H1 (cell line): ENCODE measurements at places on chromosomes 16 and 17.

DNA sequence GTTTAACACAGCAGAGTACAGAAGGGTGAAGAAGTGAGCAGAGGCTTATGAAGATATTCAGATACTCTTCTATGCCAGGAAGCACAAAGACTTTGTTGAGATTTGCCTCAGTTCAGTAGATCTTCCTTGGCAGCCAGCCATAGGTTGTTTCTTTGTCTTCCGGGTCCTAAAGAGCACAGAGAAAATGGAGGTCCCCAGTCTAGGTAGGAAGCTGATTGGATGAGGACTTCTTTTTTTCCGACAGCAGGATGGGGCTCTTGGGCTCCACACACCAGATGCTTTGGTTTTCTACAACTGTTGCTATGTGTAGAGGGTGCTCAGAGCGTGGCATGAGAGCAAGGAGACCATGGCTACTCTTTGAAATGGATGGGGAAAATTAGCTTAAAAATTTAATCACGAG lies 8.3 kb upstream of the CDC6 start:
- DNase-seq, result no peak

DNA sequence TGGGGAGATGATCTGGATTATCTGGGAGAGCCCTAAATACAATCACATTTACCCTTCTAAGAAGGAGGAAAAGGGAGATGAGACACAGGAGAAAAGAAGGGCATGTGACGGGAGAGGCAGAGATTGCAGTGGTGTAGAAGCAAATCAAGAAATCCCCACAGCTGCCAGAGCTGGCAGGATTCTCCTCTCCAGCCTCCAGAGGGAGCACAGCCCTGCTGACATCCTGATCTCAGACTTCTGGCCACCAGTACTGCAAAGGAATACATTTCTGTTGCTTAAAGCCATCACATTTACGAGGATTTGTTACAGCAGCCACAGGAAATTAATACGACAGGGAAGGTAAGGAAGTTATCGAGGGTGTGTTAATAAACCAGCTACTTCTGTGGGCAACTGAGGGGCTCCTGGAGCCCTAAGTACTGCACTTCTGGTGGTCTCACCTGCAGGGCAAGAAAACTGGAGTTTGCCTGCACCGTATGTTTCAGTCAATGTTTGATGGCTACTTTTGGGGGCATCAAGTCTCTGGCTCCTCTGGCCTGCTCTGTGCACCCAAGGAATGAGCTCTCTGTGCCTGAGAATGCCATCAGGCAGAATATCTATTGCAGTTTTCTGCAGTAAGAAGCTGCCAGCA lies 22.9 kb upstream of the CDH13 start:
- no peak for DNase-seq

DNA sequence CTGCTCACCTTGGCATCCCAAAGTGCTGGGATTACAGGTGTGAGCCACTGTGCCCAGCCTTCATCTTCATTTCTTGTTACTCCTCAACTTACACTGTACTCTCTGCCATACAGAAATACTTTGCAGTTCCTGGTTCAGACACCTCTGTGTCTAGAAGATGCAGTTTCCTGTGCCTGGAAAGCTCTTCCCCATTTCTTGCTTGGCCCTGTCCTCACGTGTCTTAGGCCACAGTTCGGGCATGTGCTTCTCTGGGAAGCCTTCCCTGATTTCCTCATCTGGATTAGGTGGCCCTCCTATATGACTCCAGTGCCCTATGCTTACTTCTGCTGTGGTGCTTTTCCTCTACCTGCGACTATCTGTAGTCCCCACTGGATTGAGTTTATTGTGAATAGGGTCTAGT lies 26.5 kb upstream of the CDR2 start:
- no peak for DNase-seq

- no peak for DNase-seq
Measured at GRCh38 chr16:262121-262745, 13.5 kb downstream of the RGS11 start.

GRCh38 chr17:499951-500461 lies 147.4 kb upstream of the RPH3AL start:
- no peak for DNase-seq

DNA sequence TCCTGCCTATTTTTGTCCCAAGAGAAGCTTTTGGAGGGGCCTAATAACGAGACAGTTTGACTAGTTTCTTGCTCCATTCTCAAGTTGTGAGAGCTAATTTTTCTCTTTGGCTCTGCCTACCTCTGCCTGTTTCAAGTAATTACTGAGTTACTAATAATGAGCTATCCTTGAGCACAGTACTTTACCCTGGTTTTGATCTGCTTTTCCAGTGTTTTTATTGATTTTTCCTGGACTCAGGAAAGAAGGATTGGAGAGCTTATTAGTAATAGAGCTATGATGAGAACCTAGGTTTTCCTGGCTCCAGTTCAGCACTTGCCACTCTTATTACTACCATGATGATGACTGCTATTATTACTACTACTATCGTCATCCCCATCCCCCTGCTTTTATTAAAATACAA lies 106.7 kb downstream of the HS3ST3B1 start:
- no peak for DNase-seq

GRCh38 chr17:56505154-56505756 lies 88.2 kb upstream of the NOG start:
- no peak for DNase-seq

- no peak for DNase-seq
Measured at GRCh38 chr16:30567991-30568638, 3.4 kb downstream of the ZNF688 start.

- DNase-seq, result no peak
Measured at GRCh38 chr16:72409423-72409822, 237.5 kb upstream of the PMFBP1 start.

- DNase-seq, result no peak
Measured at GRCh38 chr17:17121162-17121561, 78.9 kb downstream of the MPRIP start.

DNA sequence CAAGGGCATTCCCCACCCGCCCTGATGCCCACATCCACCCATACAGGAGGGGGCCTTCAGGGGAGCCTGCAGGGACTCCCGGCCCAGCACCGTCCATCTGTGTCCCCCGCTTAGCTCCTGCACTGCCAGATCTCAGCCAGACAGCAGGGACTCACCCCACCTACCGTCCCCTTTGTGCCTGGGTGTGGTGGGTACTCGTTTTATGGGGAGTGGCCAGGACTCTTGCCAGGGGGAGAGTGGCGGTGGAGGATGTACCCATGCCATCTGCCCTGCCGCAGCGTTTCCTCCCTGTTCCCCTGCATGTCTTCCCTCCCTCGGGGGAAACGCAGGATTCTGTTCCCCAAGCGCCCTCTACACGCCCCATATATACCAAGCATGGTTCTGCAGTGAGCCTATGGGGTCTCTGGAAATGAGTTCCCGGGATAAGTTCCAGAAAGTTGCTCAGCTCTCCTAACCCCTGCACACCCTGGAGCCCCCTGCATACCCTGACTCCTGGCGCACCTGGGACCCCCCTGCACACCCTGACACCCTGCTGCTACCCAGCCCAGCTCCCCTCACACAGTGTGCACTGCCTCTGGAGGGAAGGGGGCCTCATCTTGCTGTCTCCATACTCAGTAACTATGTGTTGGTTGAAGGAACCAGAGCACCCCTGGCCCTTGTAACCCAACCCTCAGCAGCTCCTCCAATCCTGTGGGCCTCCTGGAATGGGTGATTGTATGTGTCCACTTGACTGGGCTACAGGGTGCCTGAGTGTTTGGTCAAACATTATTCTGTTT lies 4.2 kb upstream of the MAFG start:
- no peak for DNase-seq

GRCh38 chr16:89155184-89155679 lies 16.3 kb upstream of the CDH15 start:
- DNase-seq, result no peak

GRCh38 chr17:7141824-7142223 lies 27.2 kb upstream of the ASGR2 start:
- no peak for DNase-seq

DNA sequence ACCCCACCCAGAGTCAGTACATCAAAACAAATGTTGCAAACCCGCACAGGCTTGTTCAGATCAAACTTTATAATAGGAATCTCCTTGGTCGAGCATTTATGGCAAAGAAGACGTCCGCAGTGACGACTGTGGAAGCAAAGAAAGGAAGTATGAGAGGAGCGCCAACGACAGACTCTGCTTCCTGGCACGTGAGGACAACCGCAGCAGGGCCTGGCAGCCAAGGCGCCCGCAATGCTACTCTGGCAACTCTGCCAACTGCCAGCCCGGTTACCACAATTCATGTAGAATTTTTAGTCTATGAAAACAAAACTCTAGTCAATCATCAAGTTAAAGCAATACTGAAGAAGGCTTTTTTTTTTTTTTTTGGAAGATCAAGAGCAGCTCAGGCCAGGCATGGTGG lies 24.8 kb downstream of the CYB5D2 start:
- DNase-seq, result no peak

DNA sequence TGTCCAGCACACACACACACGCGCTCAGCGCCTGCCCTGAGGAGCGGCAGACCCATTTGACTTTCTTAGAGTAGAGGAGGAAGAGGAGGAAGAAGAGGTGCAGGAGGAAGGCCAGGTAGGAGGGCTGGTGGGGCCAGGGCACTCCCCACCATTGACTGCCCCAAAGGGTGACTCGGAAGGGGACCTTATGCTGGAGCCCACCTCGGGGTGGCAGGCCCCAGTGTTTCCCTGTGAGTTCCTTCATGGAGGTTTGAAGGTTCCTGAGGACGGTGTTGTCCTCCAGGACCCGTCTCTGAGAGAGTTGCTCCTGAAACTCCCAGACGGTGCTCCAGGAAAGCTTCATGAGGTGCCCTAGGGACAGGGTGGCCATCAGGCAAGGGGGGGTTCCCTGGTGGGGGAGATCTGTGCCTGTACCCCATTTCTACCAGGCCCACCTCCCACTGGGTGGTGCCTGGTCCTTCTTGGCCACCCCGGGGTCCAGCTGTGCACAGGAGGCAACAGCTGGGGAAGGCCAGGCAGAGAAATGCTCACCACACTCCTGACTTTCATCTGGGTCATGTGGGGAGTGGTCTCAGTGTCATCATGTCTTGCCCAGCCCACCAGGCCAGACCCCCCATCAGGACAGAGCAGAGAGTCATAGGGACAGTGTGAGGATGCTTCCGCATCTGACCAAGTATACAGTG lies 89.5 kb downstream of the TNFRSF13B start:
- DNase-seq, result no peak

- DNase-seq, result no peak
Measured at GRCh38 chr16:28105297-28105696, 41.8 kb upstream of the GSG1L start.

DNA sequence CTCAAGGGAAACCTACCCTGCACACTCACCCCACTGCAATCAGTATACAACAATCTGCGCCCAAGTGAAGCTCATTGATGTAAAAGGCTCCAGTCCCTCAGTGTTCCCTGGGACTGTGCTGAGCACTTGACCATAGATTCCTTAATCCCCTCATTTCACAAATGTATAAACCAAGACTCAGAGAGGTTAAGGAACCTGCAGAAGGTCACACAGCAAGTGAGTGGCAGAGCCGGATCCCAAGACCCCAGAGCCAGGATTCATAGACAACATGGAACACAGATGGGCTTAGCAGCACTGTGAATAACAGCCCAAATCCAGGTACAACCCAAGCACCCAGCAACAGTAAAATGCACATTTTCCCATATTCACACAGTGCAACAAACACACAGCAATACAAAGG lies 225.7 kb downstream of the C16orf78 start:
- DNase-seq, result peak; percentile 16

- DNase-seq, result no peak
Measured at GRCh38 chr16:53662072-53662471, 41.6 kb downstream of the RPGRIP1L start.

GRCh38 chr17:48025904-48026501 lies 11.6 kb downstream of the COPZ2 start:
- peak; percentile 48 for DNase-seq

GRCh38 chr17:31216031-31216751 lies 80.8 kb downstream of the OMG start:
- DNase-seq, result no peak

GRCh38 chr17:78705071-78705470 lies 77.0 kb downstream of the CYTH1 start:
- DNase-seq, result no peak

DNA sequence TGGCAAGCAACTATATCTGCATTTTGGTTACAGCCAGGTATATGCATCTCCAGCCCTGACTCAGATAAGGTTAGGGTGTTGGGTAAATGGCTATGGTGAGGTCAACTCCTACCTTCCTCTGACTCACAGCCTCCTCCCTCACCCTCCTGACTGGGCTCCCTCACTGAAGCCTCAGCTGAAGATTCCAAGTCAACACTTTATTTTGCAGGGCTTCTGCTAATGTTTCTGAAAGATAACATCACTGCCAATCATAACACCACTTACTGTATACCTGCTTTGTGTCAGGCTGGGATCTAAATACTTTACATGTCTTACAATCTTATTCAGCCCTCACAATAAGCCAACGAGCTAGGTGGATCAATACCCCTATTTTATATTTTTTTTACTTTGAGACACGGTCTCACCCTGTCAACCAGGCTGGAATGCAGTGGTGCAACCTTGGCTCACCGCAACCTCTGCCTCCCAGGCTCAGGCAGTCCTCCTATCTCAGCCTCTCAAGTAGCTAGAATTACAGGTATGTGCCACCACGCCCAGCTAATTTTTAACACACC lies 47.8 kb upstream of the GCSH start:
- DNase-seq, result no peak

DNA sequence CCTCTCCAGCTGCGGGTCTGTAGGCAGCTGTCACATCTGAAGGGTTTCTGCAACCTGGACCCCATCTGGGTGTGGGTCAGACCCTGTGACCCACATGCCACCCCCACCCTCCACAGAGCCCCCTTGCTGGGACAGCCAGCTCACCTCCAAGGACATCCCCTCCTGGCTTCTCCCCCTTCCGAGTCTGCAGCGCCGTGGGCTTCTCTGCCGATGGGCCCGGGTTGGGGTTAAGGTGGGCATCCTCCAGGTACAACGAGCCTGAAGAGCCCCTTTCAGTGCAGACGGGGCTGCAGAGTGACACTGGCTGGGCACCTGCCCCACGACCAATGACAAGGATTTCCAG lies 28.9 kb downstream of the OR1D5 start:
- no peak for DNase-seq

GRCh38 chr17:20228860-20229259 lies 219.7 kb downstream of the SPECC1 start:
- DNase-seq, result no peak

DNA sequence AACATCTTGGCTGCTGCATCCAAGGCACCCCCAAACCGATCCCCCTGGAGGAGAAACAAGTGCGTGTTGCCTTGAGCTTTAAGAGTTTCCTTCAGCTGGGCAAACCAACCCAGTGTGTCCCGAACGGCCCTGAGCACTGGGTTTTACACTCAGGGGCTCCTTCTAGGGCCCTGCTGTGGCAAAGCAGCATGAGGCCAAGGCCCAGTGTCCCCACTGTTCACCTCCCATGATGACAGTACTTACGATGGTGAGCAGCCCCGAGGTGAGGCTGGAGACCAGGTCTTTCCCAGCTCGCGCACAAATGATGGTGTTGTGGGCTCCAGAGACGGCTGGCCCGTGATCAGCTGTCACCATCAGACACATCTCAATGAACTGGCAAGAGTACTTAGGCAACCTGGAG lies 6.6 kb upstream of the KLHL11 start:
- DNase-seq, result no peak

- no peak for DNase-seq
Measured at GRCh38 chr17:49342575-49342936, 19.5 kb downstream of the ZNF652 start.

GRCh38 chr16:11394593-11394960 lies 49.3 kb downstream of the RMI2 start:
- no peak for DNase-seq
